ENCODE measurements at places on chromosomes 3 and 15.

- no peak for DNase-seq
Measured at GRCh38 chr3:150721285-150722130, 17.8 kb upstream of the ERICH6 start.

GRCh38 chr3:169581633-169582032 is 81.9 kb downstream of the MECOM start:
- DNase-seq: no peak

DNA sequence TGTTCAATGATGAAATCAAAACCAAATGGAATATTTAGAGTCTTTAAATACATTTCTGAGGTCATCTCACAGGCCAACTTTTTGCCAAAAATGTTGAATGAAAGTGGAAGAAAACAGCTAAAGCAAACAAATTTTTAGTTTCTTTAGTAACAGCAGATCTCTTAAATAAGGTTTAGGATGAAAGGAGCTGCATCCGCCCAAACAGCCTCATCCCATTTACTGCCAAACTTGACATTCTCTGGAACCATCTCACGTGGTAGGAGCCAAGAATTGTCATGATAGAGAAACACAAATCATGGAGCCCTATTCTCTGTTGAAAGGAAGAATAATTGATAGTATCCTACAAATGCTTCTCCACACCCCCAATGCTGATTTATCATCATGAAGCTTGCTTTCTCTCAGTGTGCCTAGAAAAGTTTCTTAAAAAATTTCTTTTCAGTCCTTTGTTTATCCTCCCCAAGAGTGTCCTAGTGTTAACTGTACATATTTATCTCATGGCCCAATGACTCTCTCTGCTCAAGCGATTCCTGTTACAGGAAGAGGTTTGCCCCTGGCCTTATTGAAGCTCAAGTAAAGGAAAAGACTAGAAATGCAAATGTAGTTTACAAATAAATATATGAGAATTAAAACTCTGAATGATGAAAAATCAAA is 23.4 kb downstream of the SLC9A9 start:
- DNase-seq: no peak

DNA sequence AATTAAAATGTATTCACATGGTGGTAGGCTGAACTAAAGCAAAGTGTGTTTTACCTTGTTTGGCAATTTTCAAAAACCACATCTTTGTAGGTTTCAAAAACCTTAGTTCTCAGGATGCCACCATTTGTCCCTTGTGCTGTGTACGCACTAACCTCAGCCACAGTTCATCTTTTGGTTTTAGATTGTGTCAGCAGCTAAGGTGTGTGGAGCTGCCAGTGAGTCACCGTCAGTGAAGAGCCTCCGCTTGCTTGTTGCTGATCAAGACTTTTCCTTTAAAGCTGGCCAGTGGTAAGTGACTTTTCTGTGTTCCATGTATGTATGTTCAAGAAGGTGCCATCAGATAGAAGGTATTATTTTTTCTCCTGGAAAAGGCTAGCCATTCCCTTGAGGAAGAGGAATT is 21.1 kb downstream of the OXNAD1 start:
- no peak for DNase-seq

GRCh38 chr3:185049710-185050109 is 103.2 kb downstream of the C3orf70 start:
- DNase-seq: no peak

DNA sequence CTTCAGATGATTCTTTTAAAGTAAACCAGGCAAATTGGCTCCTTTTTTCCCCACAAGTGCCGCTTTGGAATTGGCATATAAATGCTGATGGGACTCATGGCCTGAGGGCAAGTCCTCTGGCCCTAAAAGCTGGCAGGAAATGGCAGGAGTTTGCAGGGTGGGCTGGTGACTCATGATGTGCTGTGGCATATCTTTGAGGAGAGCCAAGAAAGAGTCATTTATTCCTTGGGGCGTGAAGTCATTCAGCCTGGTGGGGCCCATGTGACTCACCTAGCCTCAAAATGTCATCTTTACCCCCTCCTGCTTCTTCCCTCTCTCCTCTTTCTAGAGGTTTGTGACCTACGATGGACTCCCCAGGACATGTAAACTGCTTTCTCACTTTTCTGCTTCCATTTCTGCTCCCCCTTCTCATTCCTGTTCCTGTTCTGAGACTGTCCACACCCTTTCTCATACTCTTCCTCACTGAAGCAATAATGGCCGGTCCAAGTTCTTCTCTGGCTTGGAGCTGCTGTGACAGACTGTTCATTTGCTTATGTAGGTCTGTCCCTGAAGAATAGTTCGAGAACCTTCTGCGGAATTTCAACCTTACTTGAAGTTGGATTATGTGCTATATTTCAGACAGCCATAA is 326.1 kb downstream of the SATB1 start:
- peak; percentile 22 for DNase-seq

DNA sequence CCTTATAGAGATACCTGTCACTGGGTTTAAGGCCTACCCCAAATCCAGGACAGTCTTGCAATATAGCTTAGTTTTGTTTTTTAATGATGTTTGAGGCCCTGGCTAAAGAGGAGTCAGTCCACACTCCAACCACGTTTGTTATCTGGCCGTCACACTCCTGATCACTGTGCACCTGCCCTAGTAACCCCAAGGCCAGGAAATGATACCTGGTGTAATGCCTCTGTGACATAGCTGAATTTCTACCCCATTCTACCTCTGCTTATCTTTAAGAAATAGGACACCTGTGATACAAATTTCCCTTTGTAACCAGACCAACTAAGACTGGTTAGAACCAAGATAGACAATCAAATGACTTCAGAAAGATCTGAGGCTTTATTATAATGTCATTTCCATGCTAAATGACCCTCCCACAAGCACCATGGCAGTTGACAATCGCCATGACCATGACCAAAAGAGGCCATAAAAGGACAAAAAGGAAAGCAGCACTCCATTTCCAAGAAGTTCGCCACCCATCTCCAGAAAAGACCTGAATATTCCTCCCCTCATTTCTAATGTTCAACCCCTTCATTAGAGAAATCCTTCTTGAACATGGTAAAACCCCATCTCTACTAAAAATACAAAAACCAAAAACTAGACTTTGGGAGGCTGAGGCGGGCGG is 4.8 kb upstream of the RTP3 start:
- no peak for DNase-seq

DNA sequence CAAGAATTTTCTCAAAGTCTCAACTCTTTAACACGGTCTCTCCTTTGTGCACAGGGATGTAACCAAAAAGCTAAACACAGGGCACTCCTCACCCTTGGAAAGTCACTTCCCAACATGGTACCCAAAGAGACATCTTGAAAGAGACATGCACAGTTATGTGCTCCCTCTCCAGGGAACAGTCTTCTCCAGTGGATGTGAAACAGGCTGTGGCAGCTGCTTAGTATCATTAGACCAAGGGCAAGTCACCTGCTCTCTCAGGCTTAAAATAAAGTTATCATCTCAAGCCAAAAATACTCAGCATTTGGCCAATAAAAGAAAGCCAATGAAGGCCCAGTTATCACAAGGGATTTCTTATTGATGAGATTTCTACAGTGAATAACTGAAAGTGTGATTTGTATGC is 128.3 kb downstream of the WDR76 start:
- no peak for DNase-seq

GRCh38 chr3:49529567-49529966 is 24.7 kb upstream of the BSN start:
- peak; percentile 6 for DNase-seq

DNA sequence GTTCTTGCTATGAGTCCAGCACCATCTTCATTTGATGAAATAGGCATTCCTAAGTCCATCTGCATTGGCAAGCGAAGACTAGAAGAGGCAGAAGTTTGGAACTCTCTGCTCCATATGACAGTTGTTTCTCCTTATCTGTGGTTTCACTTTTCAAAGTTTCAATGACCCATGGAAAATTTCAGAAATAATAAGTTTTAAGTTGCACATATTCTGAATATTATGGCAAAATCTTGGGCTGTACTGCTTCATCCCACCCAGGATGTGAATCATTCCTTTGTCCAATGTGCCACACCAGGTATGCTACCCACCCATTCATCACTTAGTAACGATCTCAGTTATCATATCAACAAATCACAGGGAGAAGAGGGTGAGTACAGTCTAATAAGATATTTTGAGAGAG is 647.9 kb downstream of the GRM7 start:
- no peak for DNase-seq

DNA sequence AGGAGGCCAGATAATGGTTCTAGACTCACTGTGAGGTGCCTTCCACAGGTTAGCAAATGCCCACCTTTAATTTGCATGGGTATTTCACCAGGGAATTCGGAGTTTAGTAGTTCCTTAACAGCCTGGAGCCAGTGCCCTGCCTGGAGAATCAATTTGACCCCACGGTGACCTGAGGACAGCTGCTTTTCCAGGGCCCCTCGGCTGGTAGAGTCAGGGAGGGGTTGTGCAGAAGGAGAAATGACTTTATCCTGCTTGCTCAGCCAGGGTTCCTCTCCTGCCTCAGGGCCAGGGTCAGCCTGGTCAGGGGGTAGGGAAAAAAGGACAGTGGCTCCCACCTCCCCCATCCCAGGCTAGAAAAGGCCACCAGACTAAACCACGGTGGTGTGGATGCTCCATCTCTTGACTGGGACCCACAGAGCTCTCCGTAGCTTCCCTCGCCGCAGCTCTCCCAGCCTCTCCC is 12.0 kb downstream of the DLL4 start:
- no peak for DNase-seq

DNA sequence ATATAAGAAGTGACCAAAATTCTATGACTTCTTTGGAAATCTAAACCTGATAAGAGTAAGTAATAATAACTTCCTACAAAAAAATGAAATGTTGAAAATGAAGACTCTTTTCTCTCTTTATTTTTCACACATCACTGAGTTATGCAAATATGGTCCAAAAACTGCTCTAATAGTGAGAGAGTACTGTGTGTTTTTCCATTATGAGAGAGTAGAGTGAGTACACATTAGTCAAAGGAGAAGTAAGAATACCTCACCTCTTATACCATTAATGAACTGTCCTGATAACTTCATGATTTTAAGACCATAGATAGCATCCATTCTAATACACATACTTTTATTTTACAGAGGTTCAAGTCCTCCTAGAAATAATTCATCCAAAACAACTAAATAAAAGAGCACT is 1310.2 kb downstream of the SI start:
- DNase-seq: no peak

- DNase-seq: no peak
Measured at GRCh38 chr15:43103907-43104306, 1.9 kb downstream of the UBR1 start.

- no peak for DNase-seq
Measured at GRCh38 chr3:8712908-8713255, 20.7 kb upstream of the CAV3 start.

DNA sequence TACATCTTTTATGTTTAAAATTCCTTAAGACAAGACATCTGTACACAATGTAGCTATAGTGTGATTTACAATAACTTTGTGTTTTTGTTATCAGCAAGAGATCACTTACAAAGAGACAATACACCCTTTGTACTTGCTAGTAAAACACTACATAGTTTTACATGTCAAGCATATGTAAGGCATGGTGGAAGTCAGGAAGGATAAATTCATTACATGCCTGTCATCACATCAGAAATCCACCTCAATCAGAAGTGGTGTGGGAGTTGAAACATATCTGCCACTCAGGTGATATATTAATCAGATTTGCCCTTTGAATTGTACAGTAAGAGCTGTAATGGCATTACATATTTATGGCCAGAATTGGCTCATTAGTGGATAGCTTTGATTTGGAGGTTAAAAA is 95.5 kb downstream of the MBNL1 start:
- DNase-seq: no peak

DNA sequence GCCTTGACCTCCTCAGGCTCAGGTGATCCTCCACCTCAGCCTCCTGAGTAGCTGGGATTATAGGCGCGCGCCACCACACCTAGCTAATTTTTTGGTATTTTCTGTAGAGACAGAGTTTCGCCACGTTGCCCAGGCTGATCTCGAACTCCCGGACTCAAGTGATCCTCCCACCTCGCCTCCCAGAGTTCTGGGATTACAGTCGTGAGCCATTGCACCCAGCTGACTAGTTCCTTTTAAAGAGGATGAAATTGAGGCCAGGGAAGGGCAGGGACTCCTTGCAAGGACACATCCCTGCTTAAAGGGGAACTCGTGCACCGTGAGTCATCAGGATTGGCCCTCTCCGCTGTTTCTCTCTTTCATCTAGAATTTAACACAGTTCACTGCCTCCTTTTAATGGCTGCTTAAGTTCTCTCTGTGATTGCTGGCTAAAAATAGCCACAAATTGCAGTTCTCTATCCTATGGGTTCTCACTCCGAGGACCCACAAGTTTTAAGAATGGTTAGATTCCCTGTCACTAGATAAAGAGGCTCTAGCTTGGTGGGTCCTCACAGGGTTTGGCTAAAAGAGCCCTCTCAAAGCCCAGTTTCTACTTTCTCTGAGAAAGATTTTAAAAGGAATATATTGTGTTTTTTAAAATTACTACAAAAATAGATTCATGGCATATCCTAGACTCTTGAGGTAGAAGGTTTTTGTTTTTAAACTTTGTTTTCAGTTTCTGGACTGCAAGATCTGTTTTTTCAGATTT is 1.4 kb downstream of the CRTAP start:
- no peak for DNase-seq

DNA sequence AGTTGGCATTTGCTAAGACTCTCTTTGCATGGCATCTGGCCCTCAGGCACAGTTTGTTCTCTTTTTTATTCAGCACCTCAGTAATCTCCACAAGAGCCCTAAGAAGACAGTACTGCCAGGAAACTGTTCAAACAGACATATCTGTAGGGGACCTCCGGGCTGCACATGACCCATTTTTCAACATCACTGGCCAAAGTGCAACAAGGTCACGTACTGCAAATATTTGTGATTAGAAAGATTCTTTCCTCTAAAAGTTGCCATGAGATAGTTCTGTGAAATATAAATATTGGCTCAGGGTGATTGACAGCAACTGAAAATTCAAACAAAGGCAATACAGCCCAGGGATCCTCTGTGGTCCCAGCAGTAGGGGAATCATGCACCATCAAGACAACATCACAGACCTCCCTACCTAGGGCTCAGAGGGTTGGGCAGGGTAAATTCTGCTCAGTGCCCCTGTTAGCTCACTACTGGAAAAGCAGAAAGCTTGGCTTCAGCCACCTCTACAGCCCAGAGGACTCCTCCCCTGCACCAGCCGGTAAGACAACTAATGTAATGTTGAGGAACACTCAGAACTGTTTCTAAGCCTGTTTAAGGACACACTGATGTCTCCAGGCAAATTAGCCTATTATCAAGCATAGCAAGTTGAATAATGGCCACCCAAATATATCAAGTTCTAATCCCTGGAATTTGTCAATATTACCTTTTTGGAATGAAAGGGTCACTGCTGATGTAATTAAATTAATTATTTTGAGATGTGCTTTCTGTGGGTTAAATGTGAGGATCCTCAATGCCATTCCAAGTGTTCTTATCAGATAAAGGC is 117.4 kb upstream of the LPP start:
- DNase-seq: no peak
